Activated gamma-delta T cell treated with Interleukin-2 at 50 U/mL for 16 hours (primary cell): ENCODE measurements at places on chromosomes 2 and 18.

GRCh38 chr18:70107091-70107490 lies 98.4 kb downstream of the RTTN start:
- DNase-seq = no peak

GRCh38 chr2:143463719-143464118 lies 334.5 kb downstream of the ARHGAP15 start:
- DNase-seq = no peak

- DNase-seq = no peak
These were observed 37.2 kb downstream of the DRC1 start for GRCh38 chr2:26438926-26439325.

- DNase-seq = no peak
These were observed 263.1 kb downstream of the TNS1 start for GRCh38 chr2:217739741-217740140.

- no peak for DNase-seq
These were observed 34.7 kb upstream of the GPR17 start for GRCh38 chr2:127611076-127611925.

DNA sequence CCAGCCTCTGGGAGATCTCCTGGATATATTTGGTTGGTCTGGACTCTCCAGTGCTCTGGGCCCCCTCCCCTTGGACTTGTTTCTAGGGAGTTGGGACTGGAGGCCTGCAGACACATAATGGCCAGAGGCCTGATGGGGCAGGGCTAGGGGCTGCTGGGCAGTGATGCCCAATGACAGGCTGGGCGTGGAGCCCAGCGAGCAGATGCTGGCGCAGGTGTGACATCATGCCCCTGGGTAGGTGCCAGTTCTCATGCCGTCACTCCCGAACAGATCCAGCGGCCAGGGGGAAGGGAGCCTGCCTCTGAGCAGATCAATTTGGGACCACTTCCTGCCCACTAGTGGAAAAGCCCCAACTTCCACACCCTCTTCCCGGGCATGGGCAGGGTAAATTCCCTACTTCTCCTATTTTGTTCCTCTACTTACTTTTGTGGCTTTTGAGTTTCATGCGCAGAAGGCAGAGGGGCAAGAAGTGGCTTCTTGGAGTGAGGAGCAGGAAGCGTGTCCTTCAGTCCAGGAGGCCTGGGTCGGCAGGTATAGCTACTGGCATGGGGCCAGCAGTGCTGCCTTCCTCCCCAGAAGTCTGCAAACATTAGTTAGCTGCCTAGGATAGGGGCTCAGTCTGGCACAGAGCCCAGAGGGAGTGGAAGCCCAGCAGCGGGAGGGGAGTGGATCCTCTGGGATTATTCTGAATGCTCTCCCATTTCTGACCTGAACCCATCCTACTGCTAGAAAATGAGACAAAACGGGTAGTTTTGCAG lies 6.1 kb downstream of the MPV17 start:
- DNase-seq = no peak

DNA sequence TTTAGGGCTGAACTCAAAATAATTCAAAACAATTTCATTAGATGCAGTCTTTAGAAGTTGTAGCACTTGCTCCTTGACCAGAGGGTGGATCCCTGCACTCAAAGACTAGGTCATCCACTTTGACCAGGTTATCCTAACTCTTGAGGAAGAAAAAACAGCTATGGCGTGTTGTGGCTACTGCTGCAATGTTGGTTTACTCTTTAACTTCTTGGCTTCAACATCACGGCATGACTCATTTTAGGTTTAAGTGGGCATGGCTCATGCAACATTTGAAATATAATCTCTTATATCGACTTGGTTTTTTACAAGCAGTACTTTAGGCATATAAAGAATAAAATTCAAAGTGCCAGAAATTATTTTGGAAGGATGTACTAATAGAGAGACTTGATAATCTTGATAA lies 35.4 kb downstream of the ANKRD29 start:
- DNase-seq = no peak

DNA sequence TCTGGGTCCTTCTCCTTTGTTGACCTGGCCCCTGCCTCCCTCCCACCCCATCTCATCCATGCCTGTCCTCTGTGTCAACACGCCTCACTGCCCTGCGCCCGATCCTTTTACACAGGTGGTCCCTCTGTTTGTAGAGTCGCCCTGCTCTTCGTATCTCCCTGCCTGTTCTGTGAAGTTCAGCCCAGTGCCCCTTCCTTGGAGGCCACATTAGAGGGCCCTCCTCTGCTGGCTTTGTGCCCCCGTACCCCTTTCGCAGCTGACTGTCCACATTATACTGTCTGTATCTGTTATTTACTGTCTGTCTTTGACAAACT lies 25.5 kb downstream of the ASAP2 start:
- DNase-seq = no peak

DNA sequence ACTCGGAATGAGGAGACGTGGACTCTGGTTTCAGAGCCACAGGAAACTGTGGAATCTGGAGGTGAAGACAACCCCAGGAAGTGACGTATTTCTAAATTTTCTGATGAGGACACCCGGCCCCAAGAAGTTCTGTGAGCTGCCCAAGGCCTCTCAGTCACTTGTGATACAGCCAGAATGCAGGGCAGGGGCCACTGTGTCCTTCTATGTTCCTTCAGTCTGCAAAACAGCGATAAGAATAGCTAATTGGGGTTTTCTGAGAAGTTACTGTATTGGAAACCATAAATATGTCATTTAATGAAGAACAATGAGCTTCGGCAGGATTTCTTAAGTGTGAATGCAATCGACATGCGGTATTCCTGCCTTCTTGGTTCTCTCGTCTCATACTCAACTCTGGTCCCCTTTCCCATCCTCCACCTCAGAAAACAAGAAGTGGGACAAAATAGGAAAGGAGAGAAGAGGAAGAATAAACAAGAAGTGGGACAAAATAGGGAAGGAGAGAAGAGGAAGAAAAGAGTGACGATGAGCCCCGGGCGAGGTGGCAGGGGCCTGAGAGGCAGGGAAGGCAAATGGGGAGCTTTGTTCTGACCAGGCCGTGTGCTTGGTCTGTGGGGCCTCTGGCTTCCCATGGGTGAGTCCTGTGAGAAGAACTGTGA lies 282.0 kb upstream of the REV1 start:
- no peak for DNase-seq

DNA sequence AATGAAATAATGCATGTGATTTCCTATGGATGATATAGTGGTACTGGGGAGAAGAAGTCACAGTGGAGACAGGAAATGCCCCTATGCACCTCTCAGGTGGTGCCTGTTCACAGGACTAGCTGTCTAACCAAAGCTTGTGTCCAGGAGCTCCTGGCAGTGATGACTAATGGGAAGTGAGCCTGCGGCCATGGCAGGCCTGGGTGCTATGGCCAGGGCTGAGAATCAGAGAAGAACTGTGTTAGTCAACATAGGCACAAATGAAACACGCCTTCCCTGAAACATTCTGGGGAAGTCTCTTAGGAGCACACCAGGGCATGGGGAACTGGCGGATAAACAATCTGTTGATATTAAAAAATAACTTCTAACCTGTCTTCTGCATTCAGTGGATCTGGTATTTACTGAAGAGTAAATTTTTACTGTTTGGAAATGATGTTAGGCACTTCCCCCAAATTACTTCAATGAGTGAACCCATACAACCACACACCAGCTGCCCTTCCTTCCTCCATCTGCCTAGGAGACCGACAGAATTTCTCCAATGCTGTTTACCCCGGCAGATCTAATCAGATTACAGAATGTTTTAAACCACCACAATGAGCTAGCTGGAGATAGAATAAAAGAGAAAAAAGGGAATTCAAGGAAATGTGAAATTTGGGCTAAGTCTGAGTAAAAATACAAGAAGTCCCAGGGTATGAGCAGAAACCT lies 67.4 kb downstream of the MEP1B start:
- DNase-seq = no peak
